Stimulated activated CD8-positive, alpha-beta memory T cell treated with anti-CD3 and anti-CD28 coated beads, Interleukin-12 subunit alpha, Interleukin-12 subunit beta, amount 100 ng/mL, for 4 hours (primary cell): ENCODE measurements at places on chromosomes 11 and 22.

DNA sequence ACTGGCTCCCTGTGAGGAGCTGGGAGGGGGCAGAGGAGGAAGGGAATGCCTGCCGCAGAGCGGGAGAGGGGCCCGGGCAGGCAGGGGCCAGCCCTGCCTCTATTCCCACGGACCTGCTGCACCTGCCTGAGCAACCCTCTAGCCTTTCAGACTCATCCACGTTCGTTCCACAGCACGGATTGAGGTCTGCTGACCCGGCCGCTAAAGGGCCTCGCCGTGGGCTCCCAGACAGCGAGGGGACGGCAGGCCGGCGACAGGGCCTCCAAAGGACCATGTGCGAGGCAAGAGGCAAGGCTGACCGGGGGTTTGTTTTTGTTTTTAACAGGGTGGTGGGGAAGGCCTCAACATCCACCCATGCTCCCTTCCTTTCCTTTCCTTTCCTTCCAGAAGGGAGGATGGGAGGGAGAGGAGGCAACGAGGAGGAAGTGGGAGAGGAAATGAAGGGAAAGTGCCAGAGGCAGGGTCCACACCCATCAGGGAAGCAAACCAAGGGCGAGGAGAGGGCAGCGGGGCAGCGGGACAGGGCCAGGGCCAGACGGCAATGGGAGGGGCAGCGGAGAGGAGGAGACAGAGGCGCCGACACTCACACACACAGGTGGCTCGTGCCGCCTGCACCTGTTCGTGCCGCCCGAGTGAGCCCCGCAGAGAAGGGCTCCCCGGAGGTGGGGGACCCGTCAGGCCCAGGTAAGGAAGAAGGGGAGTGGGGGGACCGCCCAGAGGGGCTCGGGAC, 7.5 kb downstream of the LRFN4 start:
- DNase-seq = no peak

DNA sequence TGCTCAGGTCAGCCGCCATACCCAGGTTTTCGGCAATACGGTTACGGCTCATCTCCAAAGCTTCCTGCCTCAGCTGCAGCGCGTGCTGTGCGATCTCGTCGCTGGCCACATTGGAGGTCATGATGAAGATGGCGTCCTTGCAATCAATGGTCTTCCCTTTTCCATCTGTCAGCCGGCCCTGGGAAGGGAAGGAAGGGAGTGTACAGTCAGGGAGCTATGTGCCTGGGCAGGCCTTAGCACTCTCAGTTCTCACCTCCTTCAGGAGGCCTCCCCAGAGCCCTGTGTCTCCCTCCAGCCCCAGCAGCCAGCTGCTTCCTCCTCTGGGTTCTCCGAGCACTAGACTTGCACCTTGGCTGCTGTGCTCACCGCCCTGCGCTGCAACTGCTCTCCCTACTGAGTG, 51.5 kb upstream of the PHOX2A start:
- DNase-seq = no peak

DNA sequence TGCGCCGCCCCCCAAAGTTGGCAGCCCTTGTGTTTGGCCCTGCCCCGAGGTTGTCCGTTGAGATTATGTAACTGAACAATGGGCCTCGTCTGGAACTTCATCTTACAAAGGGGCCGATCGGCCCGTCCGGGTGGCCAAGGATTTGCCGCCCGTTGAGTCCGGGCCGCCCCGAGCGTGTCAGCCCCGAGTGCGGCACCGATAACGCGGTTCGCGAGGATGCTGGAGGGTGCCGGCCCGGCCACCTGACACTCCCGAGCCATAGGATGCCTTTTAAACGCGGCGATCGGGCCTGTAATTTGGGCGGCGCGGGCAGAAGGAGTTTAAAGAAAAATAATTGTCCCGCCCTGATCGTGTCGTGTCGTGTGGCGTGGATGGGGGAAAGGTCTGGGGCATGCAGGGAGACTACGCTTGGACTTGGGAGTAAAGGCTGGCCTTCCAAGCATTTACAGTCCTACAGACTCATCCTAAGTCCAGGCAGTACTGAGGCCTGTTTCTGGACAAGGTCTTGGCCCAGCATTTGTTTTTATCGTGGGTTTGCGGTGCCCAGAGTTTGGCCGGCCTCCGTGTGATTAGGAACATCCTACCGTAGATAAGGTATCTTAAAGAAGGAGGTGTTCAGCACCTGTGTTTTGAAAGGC, 1.3 kb downstream of the WEE1 start:
- DNase-seq = no peak

DNA sequence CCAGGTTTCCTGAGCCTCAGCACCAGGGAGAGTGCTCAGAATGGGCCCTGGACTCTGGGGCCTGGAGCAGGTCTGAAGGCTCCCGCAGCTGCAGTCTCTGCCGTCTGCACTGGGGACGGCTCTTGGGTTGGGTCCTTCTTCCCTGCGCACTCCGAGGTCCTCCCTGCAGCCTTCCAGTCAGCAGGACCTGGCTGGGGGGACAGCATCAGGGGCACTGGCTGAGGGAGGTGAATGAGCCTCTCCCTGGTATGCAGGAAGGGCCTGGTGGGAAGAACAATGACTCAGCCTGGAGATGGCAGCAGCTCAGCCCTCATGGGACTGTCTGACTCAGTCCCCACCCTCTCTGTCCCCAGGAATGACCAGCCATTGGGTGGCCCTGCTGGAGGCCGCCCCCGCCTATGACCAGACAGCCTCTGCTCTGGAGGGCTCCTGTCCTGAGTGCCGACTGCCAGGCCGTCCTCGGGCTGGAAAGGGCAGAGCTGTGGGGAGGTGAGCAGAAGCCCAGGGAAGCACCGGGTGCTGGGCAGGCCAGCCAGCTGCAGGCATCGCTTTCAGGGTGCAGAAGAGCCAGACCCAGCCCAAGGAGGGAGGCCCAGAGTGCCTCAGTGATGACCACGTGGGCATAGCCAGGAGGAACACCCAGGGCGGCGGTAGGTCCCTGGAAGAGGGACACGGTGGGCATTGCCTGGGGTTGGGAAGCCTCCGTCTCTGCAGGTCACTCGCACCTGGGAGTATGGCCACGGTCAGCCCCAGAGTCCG, 455.0 kb downstream of the BRD1 start:
- no peak for DNase-seq

GRCh38 chr11:129861702-129862522, 33.5 kb downstream of the NFRKB start:
- no peak for DNase-seq

- no peak for DNase-seq
Observed at GRCh38 chr11:77559686-77560401, 29.9 kb upstream of the AQP11 start.

DNA sequence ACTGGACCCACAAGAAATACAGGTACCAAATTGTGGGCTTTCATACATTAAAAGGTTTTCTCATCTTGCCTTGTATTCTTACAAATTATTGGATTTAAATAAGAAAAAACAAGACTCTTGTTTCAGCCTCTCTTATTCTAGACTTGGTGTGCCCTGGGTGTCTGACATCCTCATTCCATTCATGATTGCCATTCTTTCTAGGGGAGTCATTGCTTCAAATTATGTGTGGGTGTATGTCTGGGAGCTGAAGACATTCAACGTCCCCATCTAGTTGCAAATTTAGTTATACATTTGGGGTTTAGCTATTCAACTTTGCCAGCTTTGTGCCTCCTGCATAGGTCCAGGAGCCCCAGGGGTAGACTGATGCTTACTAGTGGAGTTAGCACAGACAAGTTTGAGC, 18.1 kb downstream of the MAML2 start:
- no peak for DNase-seq
